ENCODE measurements at places on chromosomes 12 and 14. TPM values are rescaled to one million over a fixed set of nuclear protein-coding genes. Genes with fewer than 3 reads are reported as not detected.

DNA sequence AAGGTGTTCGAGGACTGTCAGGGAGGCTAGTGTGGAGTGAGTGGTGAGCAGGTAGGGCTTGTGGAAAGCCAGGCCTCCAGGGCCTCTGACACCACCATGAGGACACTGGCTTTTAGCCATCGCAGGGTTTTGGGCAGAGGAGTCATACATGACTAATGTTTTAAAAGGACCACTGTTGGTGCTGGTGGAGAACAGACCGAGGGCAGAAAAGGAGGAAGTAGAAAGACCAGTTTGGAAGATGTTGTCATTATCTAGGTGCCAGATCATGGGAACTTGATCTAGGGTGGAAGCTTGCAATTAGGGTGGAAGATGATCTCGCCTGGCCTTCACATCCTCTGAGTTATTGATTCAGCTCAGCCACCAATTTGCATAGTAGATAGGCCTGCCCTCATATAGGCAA, 144.2 kb downstream of the C12orf75 start:
- DNase-seq, result no peak

DNA sequence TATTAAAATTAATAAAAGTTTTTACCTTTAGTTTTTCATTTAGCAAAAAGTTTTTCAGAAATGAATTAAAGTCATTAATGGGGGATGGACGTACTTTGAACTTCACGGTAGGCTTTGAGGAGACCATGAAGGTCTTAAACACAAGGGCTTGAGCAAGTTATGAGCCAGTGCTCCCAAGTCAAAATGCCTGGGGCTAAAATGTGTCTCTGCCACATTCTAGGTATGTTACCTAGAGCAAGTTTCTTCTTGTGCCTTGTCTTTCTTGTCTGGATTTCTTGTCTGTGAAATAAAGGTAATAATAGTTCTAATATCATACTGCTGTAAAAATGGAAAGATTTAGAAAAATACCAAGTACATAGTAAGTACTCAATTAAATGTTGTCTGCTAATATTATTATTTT, 132.7 kb upstream of the USP15 start:
- no peak for DNase-seq

GRCh38 chr12:94186278-94187241, 38.2 kb downstream of the PLXNC1 start:
- peak; percentile 18 for DNase-seq

Gene PTHLH
- 2.7 TPM for total RNA-seq

- DNase-seq, result no peak
Observed at GRCh38 chr14:62776300-62776699, 269.0 kb downstream of the KCNH5 start.

- no peak for DNase-seq
Observed at GRCh38 chr14:89269404-89269803, 147.6 kb downstream of the FOXN3 start.

GRCh38 chr14:102601378-102601925, 9.0 kb downstream of the RCOR1 start:
- DNase-seq, result no peak

- no peak for DNase-seq
Observed at GRCh38 chr12:52645982-52646381, 6.0 kb downstream of the KRT2 start.

- DNase-seq, result no peak
Observed at GRCh38 chr14:54169254-54169924, 212.8 kb upstream of the BMP4 start.

Gene NIN
- 28.9 TPM for total RNA-seq

DNA sequence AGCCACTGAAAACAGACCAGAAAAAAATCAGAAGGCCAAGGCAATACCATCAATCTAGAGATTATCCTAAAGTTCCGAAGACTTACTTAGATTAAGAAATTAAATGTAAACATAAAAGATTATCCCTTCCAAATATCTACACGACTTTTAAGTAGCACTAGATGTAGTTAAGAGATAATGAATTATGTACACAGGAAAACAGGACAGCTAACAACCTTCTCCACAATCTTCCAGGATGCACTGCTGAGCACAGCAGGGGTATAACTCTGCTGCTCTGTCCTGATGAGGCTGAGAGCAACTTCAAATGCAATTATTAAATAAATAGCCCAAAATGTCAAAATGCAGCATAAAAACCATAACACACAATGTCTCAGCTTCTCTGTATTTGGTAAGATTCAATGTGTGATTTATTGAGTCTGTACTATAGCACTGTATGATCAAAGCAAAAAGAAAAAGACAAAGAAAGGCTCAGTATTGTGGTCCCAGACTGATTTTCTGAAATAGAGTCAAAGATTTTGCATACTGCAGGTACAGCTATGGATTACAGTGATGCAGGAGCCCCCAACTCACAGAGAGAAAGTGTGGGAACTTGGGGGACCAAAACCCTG, 56.9 kb downstream of the TMTC1 start:
- DNase-seq, result no peak

DNA sequence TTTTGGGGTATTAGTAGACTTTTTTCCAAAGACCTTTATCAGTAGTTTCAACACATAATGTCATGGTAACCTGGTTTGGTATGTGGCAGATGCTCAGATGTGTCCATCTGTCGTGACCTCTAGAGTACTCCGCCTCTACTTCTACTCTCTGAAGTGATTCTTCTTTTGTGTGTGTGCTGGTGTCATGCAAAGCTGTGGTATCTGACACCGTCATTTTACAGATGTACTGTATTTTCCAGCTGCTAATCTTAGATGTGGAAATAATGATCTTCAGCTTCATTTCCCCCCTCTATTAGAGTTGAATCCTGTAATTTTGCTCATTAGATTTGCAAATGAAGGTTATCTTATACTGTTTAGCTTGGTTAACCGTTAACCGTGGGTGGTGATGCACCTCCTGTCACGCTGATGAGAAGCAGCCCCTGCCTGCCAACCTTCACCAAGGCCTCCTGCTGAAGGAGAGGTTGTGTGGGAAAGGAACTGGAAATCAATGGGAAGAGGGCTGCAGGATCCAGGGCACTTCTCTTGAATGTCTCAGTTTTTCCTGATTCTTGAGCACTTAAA, 222.4 kb upstream of the AMIGO2 start:
- DNase-seq, result no peak

Gene NRL
- total RNA-seq, result 4.8 TPM

Gene CSRP2
- total RNA-seq, result 37.6 TPM

DNA sequence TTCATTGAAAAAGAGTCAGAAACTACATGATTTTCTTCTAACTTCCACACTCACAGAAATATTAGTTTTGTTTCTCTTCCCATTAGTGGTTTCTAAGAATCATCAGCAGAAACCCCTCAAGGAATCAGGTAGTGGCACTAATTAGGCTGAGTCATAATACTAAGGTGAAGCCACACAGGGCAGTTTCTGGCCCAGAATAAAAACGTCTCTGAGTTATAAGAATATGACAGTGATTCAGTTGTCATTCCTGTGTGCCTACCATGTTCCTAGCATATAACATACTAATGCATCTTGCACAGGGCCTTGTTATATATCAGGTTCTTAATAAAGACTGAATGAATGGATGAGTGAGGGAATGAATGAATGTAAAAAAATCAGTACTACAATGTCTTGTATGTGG, 206.0 kb upstream of the PLEKHG7 start:
- no peak for DNase-seq

Gene MIP
- not detected for total RNA-seq

Gene POTEG
- not detected for total RNA-seq

DNA sequence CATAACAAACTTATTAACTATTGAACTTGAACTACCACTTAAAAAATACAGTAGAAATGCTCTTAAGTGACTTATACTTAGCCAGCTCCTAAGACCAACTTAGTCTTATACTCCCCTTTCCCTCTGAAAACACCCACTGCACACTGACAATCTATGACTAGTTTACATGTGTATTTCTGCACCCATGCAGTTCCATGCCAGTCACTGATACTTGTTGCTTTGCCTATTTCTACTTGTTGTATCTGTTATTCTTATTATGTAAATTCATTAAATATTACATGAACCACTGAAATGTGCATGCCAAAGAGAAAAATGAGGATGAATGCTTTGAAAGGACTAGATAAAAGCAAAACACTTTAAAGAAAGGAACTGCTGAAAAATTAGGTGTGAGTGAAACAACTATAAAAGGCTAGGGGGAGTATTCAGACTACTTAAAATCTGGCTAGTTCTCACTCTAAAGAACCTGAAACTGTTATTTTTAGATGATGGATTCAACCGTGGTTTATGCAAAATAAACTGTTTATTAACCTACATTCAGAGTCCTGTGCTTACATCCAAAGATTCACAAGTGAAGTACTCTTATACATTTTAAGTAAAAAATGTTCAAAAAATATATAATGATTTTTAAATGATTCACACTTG, 74.7 kb downstream of the RPS6KA5 start:
- DNase-seq, result no peak

Gene A2M
- total RNA-seq, result 5.1 TPM

DNA sequence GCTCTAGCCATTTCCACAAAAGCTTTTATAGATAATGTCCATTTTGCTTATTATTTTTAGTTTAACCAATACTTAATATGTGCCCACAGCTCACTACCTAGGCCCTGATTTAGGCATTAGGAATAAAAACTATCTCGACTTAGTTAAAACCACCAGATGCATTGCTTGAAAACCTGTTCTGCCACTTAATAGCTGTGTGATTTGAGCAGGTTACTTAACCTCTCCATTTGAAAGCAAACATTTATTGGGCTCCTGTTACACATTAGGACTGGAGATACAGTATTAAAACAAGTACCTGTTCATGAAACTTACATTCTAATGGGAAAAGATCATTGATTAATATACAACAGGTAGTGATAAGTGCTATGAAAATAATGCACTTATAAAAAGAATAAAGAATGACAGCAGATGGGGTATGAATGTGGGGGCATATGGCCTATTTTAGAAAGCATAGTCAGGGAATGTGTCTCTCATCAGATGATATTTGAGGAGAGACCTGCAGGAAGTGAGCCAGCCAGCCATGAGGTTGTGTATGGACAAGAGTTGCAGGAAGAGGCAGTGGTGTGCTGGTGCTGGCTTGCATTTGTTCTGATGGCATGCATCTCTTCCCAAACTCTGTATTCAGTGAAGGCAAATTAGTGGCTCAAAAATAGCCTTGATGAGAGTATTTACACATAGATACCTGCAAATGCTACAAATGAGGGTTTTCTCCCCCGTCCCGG, 34.3 kb downstream of the NOPCHAP1 start:
- no peak for DNase-seq

GRCh38 chr12:64691795-64692583, 67.2 kb downstream of the GNS start:
- DNase-seq, result no peak

DNA sequence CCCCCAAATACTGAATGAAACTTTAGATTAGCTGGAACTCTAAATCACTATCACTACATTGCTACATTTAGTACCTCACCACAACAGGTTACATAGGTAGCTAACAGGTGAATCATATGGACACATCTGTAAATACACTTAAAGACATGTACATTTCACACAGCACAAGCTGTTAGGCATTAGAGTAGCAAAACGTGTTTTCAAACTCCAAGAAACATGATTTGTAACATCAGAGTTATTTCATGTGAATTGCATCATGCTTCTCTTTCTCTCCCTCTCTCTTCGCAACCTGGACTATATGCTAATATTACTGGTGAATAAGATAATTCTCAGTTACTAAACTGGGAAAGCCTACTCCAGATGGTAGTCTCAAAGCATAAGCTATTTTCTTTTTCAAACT, 4.3 kb downstream of the SEL1L start:
- no peak for DNase-seq

DNA sequence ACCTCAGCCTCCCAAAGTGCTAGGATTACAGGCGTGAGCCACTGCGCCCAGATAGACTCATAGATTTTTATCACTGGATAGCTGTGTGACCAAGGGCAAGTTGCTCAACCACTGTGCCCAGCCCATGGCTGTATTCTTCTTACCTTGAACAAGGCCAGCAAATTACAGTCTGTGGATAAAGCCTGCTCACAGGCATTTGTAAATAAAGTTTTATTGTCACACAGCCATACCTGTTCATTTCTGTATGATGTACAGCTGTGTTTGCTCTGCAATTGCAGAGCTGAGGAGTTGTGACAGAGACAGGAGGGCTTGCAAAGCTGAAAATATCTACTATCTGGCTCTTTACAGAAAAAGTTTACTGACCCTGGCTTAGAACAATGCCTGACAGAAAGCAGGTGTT, 35.2 kb upstream of the LHX5 start:
- no peak for DNase-seq

DNA sequence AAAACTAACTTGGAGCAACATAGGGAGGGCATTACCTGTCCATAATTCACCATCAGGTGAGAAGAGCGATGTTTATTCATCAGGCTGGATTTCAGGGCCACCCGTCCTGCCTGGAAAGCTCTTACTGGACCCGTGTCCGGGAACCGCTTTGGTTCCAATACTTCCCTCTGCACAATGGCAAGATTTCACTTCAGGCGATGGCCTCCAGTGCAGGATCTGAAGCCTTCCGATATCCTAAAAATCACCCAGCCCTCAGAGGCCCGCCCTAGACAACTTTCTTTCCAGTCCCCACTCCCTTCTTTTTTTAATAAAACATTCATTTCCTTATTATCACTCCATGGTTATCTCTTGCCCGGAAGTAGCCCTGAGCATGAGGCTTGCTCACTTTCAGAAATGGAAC, 92.5 kb downstream of the BCL11B start:
- DNase-seq, result no peak

GRCh38 chr12:2183556-2184541, 131.1 kb downstream of the CACNA1C start:
- DNase-seq, result no peak

- no peak for DNase-seq
Observed at GRCh38 chr12:71780237-71780822, 25.7 kb downstream of the RAB21 start.

DNA sequence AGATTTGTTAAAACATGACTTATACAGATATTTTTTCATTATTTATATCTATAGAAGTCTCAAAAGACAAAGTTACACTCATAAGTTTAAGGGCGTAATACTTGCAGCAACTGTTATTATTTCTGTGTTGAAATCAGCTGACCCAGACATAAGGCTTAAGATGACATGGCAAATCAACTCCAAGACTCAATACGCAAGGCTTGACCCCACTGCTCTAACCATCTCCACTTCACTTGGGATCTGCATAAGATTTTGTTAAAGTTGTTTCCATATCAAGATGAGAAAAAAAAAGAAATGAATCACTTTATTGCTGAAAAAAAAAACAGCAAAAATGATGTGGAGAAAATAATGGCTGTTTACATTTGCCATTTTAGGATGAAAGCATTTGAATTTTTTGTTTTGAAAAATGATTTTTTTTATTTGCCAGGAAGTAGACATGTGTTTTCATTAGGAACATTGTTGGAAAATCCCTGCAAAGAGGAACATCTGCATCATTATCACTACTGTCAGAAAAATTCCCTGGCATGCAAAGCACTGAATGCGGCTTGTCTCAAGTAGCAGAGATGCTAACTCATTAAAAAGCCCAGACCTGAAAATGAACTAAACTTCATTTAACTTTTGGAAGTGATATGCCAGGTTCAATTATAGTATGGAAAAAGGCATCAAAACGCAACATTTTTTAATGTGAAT, 73.5 kb downstream of the LIN7A start:
- no peak for DNase-seq

- no peak for DNase-seq
Observed at GRCh38 chr14:80624581-80624980, 317.0 kb downstream of the CEP128 start.

GRCh38 chr12:85836197-85837090, at the start of gene RASSF9:
TSS of gene RASSF9 (minus strand) at chr12:85836409. CDS start at chr12:85836201, 208 bp downstream.
- DNase-seq, result peak; percentile 77

Gene CISTR
- total RNA-seq, result not detected

Gene TXNDC16
- total RNA-seq, result 3.2 TPM
